Central memory CD4-positive, alpha-beta T cell (primary cell): ENCODE measurements at places on chromosomes 2 and 18.

GRCh38 chr2:47069628-47070154 is 85.4 kb downstream of the STPG4 start:
- DNase-seq, result no peak

GRCh38 chr2:46873604-46874068 is 42.0 kb downstream of the MCFD2 start:
- DNase-seq, result no peak

- no peak for DNase-seq
Measured at GRCh38 chr2:16526193-16526592, 139.4 kb downstream of the CYRIA start.

DNA sequence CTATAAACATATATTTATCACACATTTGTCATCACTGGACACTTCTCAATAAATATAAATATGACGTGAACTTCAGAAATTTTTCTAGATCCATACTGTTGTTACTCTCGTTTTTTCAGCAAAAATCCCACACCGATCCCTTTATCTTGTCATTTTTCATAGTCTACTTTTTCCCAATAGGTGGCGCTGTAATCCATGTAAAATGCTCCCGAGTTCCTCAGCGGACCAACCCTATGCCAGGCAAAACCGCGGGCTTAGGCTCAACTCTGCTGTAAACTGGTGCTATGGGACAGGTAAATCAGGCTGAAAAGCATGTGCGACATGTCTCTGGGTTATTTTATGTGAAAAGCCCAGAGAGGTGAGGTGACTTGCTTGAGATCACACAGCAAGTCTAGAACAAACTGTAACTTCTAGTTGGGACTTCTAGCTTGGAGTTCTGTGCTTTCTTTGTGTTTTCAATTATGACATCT is 104.0 kb downstream of the COBLL1 start:
- no peak for DNase-seq
